CD4-positive, alpha-beta T cell treated with Interleukin-6 for 4 hours (primary cell): ENCODE measurements at places on chromosomes 4 and X.

DNA sequence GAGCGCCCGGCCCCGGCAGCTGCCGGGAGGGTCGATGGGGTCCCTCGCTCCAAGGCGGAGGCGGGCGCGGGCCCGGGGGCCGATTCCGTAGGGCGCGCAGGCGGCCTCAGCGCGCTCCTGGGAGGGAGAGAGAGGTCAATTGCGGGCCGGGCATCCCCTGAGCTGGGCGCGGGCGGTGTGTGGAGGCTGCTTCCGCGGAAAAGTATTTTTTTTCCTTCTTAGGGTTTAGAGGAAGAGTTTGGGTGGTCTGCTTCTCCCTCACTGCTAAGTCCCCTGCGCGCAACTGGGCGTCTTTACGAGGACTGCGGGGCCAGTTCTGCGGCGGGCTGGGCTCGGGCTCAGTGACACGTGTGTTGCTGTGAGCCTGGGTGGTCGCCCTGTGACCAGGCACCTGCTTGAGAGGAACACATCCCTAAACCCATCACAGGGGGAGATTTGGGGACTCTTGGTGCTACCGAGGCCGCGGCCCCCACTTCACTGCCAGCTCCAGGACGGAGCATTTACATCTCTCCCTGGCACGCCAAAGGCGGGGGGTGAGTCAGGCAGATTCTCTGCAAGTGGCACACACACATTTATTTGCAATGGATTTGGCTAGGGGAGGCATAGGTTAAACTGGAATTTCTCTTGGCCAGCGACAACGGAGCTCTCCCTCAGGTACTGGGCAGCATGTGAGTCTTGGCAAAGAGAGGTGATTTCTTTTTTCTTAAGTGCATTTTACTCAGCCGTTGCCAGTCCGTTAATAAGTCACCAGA lies 151.2 kb upstream of the SLC4A4 start:
- peak; percentile 13 for DNase-seq

DNA sequence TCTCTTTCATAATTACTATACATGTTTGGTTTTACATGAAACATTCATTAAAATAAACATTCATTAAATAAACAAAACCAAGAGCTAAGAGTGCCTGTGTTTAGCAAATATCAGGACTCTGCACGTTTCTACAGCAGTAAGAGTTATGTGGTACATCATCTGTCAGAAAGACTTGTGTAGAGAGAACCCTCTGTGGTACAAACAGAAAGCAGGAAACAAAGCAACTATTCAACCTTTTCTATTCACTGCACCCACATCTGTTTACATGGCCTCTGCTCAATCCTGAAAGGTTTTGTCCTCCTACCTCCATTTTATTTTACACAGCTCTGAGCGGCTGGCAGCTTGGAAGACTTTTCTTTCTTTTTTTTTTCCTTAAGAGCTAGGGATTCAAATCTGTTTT lies 90.7 kb upstream of the PCDH18 start:
- DNase-seq = no peak

- DNase-seq = no peak
These were observed 111.6 kb upstream of the PTPN13 start for GRCh38 chr4:86482306-86483172.

GRCh38 chrX:130682990-130683389 lies 220.0 kb downstream of the ENOX2 start:
- no peak for DNase-seq

GRCh38 chr4:107712236-107712635 lies 7.8 kb downstream of the PAPSS1 start:
- no peak for DNase-seq

DNA sequence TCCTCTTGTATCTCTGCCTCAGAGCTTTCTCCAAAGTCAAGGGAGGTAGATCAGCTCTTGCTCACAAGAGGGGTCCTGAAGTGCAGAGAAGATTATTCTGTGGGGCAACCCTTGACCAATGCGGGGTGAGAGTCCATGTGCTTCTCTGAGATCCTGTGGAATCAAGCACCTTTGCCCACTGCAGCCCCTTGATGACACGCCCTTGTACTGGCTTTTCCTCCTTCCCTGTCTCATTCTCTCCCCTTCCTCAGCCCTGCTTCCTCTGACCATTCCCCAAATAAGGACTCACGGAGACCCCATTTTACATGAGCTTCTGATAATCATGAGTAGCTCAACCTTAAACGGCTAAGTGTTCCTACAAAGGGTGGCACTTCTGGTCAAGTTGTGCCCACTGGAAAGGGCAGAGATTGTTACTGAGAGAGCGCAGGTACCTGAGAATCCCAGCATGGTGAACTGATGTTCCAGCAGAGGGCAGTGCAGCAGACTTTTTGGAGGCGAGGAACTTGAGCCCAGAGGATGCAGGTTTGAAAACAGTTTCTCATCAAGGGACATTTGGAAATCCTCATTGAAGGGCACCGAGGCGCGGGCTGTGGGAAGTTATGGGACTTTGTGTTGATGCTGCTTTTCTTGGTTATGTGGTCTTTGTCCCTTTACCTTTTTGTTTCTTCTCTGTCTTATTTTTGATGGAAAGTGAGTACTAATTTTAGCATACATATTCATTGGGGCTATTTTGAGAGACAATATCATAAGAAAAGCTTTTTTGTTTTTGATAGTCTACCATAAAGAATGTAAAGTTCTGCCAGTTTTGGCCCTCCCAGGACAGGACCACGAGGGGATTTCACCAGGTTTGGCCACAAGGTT lies 201.3 kb downstream of the RBM46 start:
- DNase-seq = peak; percentile 8

DNA sequence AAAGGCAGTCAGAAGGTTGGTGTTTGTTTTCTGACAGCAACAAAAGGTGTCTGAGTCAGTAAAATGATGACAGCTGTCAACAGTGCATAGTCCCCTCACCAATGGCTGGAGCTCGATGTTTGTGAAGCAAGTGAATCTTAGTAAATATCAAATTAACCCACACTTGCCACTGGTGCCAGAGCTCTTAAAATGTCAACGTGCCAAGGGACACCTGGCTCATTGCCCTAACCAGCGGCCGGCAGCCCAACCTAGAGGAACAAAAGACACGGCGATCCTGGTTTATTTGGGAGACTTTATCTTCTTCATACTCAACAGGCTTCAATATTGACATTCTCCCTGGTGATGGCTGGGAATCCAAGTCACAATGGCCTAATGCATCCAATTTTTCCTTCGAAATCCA lies 143.4 kb downstream of the CPEB2 start:
- DNase-seq = no peak

- DNase-seq = no peak
These were observed 3.3 kb downstream of the PGRMC2 start for GRCh38 chr4:128284317-128284716.

GRCh38 chr4:158604369-158604768 lies 67.3 kb downstream of the C4orf46 start:
- DNase-seq = no peak

DNA sequence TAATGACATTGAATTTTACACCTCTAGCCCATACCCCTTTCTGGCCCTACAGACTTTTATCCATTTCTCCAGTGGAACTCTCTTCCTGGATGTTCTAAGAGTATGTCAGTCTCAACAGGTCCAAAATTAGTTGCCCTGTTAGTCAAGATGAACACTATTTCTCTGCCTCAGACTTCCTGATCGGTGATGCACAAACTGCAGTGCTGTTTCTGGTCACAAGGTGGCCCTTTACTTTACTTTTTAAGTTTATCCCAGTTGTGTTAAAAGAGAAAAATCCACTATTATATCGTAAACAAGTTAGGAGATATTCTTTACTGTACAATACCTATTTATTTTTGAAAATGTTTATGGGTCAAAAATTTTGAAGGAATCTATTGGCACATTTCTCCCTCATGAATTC lies 13.1 kb downstream of the TCEAL7 start:
- DNase-seq = peak; percentile 57

- peak; percentile 63 for DNase-seq
These were observed at the start of gene KLF8 for GRCh38 chrX:56232221-56233082. Gene KLF8 (plus strand): TSS chrX:56232356. CDS start chrX:56233335, 979 bp downstream.

GRCh38 chr4:151987606-151988005 lies 226.8 kb upstream of the GATB start:
- no peak for DNase-seq

- no peak for DNase-seq
These were observed at the start of gene ZNF732 for GRCh38 chr4:304969-305680. Gene ZNF732 (minus strand): TSS chr4:305474. CDS start chr4:305310, 164 bp downstream.

- DNase-seq = no peak
These were observed 7.3 kb downstream of the TREX2 start for GRCh38 chrX:153438532-153438931.

DNA sequence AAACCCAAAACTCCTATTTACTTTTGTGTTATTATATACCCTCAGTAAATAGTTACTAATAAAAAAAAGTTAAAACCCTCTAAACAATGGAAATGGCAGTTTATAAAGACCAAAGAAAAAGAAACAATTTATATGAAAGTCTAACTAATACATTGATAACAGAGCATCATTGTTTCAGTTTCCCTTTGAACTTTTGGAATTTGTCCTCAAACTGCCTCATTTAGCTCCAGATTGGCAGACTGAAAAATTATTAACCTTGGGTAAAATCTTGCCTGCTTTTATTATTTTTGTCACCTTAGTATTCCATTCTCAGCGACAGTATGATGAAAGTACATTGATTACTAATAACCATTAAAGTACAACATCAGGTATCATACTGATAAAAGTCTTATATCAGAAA lies 124.0 kb downstream of the PDE5A start:
- no peak for DNase-seq

- no peak for DNase-seq
These were observed 42.3 kb downstream of the DKK2 start for GRCh38 chr4:106993827-106994226.

DNA sequence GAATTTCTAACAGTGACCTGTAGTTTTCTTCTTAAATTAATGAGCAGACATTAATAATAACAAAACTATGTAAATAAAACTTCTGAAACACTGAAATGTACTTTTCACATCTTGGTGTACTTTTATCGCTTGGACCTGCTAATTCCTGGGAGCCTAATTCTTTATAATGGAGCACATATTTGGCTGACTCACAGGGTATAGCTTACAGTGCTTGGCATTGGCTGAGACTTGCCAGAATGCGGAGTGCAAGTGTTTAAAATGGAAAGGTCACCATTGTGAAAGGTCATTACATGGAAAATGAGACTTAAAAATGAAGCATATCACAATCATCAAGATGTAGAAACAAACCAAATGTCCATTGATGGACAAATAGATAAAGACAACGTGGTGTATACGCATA lies 137.3 kb upstream of the PDLIM3 start:
- DNase-seq = no peak

DNA sequence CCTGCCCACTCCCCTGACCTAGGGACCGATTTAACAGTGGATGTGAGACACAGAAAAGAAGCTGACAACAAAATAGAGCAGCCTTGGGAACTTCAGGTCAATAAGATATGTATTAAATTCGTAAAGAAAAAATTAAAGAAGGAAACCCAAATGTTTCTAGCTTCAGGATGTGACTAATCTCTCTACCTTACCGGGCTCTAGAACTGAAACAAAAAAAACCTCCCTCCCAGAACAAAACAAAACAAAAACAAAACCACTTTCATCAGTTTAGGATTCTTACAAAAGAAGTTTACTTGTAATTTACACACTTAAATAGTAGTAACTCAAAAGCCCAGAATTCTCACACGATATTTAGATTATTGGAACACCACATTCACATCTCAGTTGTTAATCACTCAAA lies 185.8 kb upstream of the RPS6KA3 start:
- DNase-seq = no peak

- no peak for DNase-seq
These were observed 255 bp upstream of the CNOT6L start for GRCh38 chr4:77819404-77819842.

DNA sequence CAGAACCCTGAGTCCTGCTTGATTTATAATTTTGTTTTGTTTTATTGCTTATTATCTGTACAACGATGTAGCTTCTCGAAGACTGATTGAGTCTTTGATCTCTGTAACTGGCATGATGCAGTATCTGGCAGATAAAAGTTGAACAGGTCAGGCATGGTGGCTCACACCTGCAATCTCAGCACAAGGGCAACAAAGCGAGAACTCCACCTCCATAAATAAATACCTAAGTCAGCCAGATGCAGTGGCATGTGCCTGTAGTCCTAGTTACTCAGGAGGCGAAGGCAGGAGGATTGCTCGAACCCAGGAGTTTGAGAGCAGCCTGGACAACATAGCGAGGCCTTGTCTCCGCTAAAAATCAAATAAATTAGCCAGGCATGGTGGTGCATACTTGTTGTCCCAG lies 15.7 kb upstream of the WDR19 start:
- DNase-seq = no peak

GRCh38 chrX:49845701-49846403 lies 16.7 kb downstream of the PAGE4 start:
- no peak for DNase-seq

DNA sequence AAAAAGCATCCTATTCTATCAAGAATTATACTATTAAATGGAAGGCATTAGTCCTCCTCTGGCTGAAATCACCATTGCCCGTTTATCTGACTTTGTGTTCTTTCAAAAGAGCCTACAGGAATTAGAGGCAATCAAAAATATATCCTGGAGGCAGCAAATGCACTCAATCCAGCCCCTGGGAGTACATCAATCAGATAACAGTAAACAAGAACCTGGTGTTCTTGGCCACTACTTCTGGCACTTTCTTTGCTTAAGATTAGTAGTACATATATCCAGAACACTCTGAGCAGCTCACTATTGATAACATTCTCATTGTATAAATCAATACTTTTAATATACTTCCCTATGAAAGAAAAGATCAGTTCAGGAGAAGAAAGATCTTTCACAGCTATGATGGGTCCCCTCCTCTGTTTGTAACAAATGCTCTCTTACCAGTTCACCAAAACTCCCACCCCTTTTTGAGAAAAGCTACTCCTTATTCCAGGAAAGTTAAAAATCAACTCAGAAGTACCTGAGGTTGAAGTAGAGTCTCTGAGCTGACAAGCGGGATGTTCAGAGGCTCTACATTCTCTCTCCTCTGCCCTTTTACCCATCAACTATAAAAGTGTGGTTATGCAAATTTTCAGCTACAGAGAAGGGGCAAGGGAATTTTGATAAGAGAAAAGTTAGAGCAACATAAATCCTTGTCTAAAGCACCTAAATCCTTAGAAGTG lies 176.0 kb downstream of the COX18 start:
- no peak for DNase-seq

DNA sequence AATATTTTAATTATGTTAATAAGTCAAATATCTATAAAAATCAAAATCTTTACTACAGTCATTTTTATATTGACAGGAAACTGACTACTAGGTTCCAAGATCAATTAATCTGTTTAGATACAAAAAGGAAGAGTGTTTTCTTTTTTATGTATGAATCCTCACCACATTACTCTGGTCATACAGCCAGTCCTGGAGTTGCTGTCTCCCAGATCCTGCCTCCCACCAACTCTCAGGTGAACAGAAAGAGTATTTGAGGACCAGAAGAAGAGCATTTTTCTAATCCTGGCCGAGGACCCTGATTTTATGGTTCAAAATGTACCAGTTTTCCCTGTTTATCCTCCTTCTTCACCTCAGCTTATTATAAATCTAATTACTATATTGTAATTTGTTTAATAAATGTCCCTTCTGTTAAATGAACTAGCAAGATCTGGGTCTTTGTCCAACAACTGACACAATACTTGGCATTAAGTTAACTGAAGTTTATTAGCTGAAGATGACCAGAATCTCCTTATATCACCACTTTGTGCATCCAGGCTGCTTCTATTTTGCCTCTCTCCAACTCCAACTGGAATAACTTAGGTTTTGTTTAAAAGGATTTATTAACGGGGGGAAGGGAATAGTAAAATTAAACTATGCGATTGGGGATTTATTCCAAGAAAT lies 224.4 kb upstream of the PCDH7 start:
- DNase-seq = no peak

- peak; percentile 94 for DNase-seq
These were observed at the start of gene LAGE3 for GRCh38 chrX:154478728-154479622. Gene LAGE3 (minus strand): TSS chrX:154479281. CDS start chrX:154478915, 366 bp downstream.
